Right kidney (tissue), 9 donors: ENCODE measurements at places on chromosomes 1 and 21.

- no peak for DNase-seq
Observed at GRCh38 chr1:94532077-94532476, 9.5 kb downstream of the F3 start.

DNA sequence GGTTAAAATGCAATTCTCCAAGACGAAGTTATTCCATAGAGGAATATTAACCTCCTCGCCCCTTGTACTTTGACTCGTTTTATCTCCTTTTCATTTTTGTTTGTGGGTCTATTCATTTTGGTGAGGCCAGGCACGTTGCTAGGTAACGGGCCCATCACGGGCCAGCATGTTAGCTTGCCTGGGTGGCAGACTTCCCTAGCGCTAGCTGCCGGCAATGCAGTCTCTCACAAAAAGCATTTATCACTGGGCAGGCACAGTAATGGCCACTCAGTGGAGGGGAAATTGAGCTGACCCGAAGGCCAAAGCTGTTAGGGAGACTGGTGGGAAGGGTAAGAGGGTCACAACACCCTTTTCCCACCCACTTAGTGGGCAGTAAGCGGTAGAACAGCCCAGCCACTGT lies 234.4 kb upstream of the FOXD3 start:
- DNase-seq: no peak

DNA sequence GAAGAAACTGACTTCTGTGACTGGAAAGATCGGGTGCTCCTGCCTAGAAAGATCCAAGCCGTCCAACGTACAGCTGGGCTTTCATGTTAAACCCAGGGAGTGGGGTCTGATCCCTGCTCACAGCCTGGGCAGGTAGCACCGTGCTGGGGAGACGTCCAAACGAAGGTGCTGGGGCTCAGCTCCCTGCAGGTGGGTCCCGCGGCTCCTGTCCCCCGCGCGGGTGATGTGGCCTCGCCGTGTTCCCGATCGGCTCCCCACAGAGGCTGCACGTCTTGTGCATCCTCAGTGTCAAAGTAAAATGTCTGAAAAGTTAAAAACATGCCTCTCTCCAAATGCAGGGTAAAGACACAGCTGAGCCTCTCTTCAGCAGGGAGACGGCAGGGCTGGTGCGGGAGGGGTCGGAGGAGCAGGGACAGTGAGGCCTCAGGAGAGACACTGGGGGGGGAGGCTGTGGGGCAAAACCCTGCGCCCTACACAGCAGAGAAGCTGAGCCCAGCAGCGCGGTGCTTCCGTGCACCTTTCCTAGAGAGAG lies 40.1 kb upstream of the COL6A2 start:
- DNase-seq: no peak

- peak; percentile 85 for DNase-seq
Observed at GRCh38 chr1:161440312-161440894, 64.9 kb upstream of the FCGR2A start.

DNA sequence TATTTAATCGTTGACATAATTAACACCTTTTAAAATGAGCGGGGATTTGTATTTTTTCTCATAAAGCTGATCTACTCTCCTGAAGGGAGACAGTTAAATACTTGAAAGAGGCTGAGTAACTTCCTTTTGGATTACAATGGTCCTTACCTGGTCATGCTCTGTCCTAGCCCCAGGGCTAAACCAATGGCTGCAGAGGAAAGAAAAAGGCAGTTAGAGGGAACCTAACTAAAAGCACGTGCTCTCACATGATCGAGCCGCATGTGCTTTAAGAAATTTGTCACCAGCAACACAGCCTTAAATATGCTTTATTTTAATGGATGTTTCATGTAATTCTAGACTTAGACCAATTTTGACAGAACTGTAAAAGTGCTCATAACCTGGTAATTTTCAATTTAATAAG lies 132.7 kb downstream of the GPATCH2 start:
- DNase-seq: no peak

GRCh38 chr1:168469690-168470089 lies 74.1 kb downstream of the XCL2 start:
- no peak for DNase-seq

DNA sequence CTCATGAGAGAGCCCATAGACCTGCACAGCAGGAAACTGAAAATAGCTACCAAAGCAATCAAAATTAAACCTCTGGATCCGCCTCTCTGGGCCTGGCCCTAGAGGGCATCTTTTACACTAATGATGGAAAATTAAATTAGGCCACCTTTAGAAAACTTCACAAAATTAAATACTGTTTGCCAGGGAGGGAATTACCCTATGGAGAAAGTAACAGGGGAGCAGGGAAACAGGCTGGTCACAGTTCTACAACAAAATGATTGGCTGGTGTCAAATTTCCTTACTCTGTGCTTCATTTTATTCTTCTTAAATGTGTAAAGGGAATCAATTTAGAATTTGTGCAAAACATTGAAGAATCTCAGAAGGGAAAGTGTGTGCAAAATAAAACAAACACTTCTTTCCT lies 62.4 kb downstream of the SPATA46 start:
- DNase-seq: no peak

GRCh38 chr1:150968491-150968890 lies 6.1 kb downstream of the CERS2 start:
- no peak for DNase-seq

DNA sequence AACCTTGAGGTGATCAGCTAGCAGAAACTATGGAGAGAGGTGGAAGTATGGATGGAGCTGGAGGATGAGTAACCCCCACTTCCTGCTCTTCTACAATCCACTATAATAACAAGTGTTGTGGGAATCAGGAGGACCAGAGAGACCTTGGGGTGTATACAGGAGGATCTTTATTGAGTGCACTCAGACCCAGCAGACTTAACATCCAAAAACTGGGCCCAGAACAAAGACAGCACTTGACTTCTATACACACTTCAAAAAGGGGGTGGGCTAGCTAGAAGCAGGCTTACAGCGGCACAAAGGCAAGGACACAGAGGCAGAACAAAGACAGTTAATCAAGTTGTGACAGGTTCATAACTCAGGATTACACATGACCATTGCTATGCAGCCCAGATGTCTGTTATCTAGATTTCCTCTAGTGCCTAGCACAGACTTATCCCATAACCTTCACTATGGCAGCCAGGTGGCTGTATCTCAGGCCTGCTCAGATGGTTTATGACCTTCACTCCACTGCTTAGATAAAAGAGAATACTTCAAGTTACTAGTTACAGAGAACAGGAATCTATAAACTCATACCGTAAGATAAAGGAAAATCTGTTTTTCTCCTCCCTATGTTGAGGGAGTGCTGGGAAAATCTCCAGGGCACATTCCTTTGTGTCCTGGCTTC lies 36.1 kb upstream of the PADI2 start:
- no peak for DNase-seq

GRCh38 chr1:218965821-218966220 lies 207.9 kb upstream of the LYPLAL1 start:
- DNase-seq: no peak

- no peak for DNase-seq
Observed at GRCh38 chr1:97986041-97987005, 65.5 kb upstream of the DPYD start.

GRCh38 chr1:110186558-110186957 lies 23.6 kb upstream of the KCNC4 start:
- no peak for DNase-seq

DNA sequence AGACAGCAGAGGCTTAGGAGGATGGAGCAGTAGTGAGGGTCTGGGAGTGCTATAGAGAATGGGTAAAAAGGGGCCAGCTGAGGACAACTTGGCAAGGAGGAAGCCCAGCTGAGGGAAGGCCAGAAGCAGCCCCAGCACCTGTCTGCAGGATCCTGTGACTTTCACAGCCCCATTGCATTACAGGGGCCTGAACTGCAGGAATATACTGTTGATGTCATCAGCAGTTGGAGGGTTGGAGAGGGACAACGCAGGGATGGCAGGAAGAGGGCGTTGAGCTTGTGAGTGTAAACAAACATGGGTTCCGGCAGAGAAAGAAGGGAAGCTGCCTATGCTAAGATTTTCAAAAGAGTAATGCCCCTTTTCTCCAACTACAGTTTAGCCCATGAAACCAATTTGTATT lies 628.5 kb downstream of the SMYD3 start:
- no peak for DNase-seq

DNA sequence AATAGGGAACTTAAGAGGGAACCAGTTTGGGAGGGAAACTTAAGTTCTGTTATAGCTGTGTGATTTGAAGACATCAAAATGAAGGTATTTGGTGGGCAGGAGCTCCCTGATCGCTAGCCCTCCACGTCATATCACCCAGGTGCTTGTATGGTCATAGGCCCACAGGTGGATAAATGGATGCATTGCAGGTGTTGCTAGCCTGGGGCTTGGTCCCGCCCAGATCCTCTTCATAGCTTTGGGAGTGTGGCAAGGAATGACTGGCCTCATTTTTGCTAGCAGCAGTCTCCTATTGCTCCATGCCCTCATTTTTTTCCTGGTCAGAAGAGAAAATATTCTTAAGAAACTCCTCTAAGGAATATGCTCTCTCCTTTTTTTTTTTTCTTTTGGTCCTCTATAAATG lies 11.3 kb downstream of the GNPAT start:
- no peak for DNase-seq

GRCh38 chr1:2317230-2318065 lies 73.9 kb downstream of the MORN1 start:
- DNase-seq: no peak

- DNase-seq: no peak
Observed at GRCh38 chr1:27233667-27234048, 774 bp upstream of the WDTC1 start.

GRCh38 chr1:14842891-14843290 lies 244.4 kb downstream of the KAZN start:
- DNase-seq: no peak

GRCh38 chr1:35112668-35113067 lies 33.5 kb downstream of the ZMYM1 start:
- no peak for DNase-seq

GRCh38 chr1:234691567-234691966 lies 81.6 kb upstream of the IRF2BP2 start:
- no peak for DNase-seq

DNA sequence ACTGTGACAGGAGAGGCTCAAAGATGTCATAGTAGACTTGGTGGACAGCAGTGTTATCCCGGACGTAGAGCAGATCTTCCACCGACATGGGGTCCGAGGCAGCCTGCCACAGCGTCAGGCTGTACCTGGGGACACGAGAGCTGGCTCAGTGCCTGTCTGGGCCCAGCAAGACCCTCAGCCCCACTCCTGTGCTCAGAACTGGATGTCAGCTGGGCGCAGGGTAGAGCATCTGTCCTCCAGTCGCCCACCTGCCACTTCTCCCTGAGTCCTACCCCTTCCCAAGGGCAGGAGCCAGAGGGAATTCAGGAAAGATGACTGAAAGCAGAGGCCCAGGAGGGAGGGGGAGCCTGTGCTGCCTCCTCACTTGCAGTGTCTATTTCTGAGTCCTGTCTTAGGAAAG lies 11.7 kb downstream of the FAM151A start:
- no peak for DNase-seq
